ENCODE measurements at places on chromosomes 7 and 10.

GRCh38 chr10:96863922-96864543 is 31.9 kb downstream of the LCOR start:
- no peak for DNase-seq

GRCh38 chr7:78165454-78165853 is 366.9 kb downstream of the PHTF2 start:
- DNase-seq: no peak

GRCh38 chr10:2887391-2888070 is 179.8 kb upstream of the PFKP start:
- DNase-seq: no peak

- DNase-seq: no peak
These were observed 656.9 kb downstream of the CNTNAP2 start for GRCh38 chr7:146773506-146773905.

- no peak for DNase-seq
These were observed 20.2 kb upstream of the FHIP2A start for GRCh38 chr10:114801411-114801813.

GRCh38 chr10:79223091-79224048 is 123.9 kb upstream of the PPIF start:
- no peak for DNase-seq

DNA sequence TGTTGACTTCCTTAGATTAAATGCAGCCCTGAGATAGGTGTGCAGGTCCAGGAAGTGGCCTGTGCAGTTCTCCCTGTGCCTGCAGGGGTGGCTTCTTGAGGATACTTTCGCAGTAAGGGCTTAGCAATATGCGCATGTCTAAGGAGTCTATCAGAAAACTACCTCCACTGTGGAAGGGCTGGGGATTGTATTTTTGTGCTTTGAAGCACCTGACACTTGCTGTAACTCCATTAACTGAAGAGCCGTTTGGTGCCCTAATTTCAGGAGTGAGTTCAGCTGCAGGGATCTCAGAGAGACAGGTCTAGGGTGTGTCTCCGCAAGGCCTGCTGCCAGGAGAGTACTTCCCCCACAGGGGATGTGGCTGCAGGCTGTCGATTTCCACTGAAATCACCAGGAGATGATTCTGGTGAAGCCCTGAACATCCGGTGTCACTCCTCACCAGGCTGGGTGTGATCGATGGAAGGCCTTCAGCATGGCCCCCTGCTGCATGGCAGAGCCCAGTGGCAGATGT is 35.5 kb downstream of the IKZF1 start:
- DNase-seq: no peak

- DNase-seq: no peak
These were observed 930.6 kb upstream of the ZNF722 start for GRCh38 chr7:63067897-63068585.

GRCh38 chr7:50268990-50269389 is 35.5 kb upstream of the IKZF1 start:
- no peak for DNase-seq

DNA sequence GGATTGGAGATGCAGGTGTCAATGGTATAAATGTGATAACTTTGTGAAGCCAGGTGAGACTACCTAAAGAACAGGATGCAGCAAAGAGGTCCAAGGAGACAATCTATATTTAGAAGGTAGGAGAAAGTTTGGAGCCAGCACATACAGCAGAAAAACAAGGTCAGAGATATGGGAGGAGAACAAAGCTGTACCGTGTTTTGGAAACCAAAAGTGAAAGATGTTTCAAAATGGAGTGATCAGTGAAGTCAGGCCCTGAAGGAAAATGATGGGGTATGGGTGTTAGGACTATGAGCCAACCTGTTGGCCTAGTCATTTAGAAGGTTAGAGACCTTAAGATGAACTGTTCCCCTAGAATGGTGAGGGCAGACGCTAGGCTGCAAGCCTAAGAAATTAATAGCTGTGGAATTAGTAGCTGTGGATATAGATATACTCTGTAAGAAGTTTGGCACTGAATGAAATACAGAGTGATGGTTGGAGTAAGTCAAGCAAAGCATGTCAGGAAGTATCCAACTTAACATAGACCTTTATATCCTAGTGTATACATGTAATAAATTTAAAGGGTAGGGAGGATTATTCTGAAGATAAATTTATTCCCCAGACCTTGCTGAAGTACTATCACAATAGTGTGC is 149.8 kb upstream of the WNT16 start:
- no peak for DNase-seq

- no peak for DNase-seq
These were observed 194.0 kb upstream of the PPP1R3A start for GRCh38 chr7:114112806-114113205.

GRCh38 chr10:114000457-114001010 is 43.1 kb upstream of the ADRB1 start:
- DNase-seq: no peak
